ENCODE measurements at places on chromosomes 13 and 19.

- DNase-seq = no peak
These were observed 11.5 kb downstream of the APLP1 start for GRCh38 chr19:35879770-35880317.

DNA sequence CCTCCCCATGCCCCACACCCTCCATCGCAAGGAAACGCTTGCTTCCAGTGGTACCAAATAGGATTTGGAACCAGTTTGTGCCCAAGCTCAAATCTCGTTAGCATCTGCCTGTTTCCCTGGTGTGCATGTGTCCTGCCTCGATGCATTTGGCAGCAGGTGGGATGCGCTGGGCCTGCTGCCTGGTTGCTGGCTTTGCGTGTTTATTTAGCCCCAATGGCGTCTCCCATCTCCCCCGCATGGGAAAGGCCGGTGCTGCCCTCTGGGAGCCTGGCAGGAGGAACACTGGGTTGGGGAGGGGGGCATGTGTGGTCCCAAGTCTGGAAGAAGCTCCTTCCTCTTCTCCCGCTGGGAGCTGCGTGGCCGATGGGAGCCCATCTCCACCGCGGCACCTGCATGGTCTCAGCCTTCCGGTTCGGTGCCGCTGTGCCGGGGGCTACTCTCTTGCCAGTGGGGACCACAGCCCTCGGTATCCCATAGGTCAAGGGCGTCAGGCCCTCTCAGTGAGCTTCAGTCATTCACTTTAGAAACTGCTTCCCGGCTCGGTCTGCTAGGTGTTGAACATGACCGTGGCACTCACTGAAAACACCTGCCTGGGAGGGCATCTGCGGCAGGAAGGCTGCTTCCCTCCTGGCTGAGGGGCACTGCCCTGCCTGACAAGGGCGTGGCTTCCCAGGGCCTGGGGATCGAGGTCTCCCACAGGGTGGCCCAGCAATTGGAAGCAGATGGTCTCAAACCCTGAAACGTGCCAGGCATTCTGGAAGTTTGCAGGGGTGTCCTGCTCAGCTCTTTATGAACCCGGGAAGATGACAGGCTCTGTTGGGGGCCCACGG, 11.8 kb upstream of the F7 start:
- no peak for DNase-seq

- DNase-seq = no peak
These were observed 432 bp downstream of the ZNF611 start for GRCh38 chr19:52734331-52734892.

GRCh38 chr13:79442221-79442620, 36.2 kb upstream of the RBM26 start:
- DNase-seq = no peak

- DNase-seq = no peak
These were observed 13.2 kb downstream of the ZNF793 start for GRCh38 chr19:37519890-37520289.

DNA sequence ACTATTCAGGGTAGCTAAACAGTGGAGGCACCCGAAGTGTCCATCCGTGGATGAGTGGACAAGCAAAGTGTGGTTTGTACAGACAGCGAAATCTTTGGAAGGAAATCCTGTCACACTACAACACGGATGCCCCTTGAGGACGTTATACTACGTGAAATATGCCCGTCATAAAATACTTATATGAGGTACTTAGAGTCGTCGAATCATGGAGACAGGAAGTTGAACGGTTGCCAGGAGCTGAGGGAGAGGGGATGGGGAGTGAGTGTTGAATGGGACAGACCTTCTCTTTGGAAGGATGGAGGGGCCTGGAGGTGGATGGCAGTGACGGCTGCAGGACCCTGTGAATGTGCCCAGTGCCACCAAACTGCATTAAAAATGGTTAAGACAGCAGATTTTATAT, 11.6 kb downstream of the ATP4B start:
- DNase-seq = no peak

DNA sequence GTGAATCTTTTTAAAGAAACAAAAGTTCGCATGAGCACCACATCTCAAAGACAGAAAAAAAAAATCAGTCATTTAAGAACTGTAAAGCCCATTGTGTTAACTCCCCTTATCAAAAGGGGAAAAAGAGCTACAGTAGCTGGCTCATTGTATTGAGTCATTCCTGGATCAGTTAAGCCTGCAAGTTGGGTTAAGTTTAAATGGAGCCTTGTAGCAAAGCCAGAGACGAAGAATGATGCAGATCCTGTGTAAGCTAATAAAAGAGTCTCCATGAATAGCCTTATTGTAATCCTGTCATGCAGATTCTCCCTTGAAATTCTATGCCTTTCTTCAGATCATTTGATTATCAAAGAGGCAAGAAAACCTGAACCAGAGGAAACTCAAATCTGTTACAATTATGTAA, 83.8 kb downstream of the CRYL1 start:
- no peak for DNase-seq

GRCh38 chr19:38003438-38004185, 96.6 kb downstream of the SIPA1L3 start:
- DNase-seq = no peak

DNA sequence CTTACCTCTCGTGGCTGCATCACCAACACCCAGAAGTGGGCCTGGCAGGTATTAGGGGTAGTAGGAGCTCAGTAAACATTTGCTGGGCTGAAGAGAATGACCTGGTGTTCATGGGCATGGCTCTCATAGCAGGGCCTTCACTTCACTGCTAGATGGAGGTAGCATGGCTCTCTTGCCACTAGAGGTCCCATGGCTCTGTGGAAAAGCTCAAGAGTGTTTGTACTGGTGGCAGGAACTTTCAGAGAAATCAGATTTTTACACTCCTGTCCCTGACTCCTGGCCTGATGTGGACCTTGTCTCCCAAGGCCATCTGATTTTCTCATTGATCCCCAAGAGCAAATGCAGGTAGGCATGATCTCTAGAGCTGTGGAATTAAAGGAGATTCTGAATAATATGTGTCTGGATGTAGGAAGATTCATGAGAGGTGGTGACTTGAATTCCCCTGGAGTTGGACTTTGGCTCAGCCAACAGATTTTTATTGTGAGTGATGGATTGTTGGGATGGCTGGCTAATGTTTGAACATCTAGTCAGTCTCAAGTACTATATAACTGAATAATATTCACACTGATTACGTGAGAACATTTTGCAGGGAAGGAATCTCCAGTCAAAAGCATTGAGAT, 5.7 kb downstream of the ZNF574 start:
- DNase-seq = no peak

GRCh38 chr13:22690756-22691155, 490.0 kb upstream of the SGCG start:
- no peak for DNase-seq

GRCh38 chr19:48524732-48525131, 13.1 kb upstream of the LMTK3 start:
- DNase-seq = no peak

DNA sequence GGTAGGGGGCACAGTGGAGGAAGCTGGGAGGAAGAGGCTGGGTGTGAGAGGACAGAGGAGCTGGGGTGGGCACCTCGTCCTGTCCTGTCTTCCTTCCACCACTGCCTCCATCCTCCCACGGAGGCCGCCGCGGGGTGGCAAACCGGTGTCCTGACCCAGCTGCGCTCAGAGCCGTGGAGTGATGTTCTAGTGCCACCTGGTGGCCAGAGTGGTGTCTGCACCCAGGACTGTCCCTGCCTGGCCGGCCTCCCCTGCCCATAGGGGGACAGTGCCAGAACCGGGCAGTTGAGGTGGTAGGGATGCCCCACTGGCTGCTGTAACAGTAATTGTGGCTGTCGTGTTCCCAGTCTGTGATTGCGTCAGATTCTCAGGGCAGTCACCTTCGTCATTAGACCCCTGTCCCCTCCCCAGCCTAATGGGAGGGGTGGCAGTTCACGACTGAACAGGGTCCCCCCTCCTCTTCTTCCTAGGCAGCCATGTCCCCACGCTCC, 11.1 kb upstream of the ARRDC2 start:
- peak; percentile 77 for DNase-seq

DNA sequence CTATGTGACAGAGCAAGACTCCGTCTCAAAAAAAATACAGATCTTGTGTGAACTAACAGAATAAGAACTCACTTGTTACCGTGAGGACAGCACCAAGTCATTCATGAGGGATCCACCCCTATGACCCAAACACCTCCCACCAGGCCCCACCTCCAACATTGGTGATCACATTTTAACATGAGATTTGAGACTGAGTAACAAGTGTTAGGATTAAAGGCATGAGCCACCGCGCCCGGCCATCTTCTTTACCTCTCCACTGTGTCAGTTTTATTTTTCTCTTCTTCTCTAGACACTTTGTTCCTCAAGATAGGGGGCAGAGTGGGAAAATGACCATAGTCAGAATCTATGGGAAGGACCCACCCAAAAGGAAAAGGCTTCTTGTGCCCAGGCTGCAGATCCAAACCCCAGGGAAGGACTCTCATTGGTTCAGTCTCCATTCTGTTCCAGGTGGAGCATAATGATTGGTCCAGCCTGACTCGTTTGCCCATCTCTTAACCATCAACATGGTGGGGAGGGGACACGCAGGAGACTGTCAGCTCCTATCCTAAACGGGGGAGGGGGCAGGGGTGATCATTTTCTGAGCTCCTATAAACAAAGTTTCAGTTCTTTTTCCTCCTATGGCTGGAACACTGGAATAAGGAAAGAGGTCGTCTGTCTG, 1.3 kb upstream of the CALM3 start:
- DNase-seq = no peak

DNA sequence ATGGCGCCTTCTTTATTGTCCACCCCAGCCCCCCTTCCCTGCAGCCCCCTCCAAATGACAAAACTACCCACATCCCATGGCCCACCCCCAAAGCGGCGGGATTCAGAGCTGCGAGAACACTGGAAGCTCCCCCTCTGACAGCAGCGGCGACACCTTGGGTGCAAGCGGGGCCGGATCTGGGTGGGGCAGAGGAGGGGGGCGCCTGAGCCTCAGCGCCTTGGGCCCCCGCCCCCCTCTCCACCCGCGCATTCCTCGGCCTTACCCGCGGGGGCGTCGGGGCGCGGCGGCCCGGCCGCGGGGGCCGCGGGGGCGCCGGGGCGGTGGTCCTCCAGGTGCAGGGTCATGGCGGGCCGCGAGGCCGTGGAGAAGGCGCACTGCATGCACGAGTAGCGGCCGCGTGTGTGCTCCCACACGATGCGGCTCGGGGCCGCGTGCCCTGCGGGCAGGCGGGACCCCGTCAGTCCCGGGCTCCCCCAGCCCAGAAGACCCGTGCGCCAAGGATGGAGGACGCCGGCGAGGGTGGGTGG, 3.3 kb downstream of the ZNF414 start:
- DNase-seq = no peak

DNA sequence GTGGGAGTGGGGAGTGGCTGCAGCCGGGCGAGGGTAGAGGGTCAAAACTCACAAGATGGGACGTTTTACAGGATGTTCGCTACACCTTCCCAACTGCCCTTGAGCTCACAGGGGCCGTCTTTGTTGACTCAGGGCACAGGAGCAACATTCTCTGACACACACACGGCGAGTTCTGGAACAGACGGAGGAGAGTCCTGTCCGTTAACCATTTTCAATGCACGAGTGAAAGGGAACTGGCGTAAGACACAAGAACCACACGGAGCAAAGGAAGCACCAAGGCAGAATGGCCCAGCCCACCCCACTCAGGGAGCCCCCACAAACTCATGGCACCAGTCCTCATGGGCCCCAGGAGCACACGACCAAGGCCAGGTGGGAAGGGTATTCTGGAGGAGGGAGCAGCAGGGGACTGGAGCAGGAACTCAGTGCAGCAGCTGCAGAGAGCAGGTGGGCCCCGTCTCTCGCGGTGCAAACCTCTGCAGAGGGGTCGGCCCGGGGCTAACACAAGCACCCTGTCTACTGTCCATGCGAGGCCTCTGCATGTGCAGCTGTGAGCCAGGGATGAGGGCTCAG, 37.9 kb upstream of the ISYNA1 start:
- no peak for DNase-seq

- peak; percentile 34 for DNase-seq
These were observed 12.0 kb downstream of the KHSRP start for GRCh38 chr19:6412447-6413091.

DNA sequence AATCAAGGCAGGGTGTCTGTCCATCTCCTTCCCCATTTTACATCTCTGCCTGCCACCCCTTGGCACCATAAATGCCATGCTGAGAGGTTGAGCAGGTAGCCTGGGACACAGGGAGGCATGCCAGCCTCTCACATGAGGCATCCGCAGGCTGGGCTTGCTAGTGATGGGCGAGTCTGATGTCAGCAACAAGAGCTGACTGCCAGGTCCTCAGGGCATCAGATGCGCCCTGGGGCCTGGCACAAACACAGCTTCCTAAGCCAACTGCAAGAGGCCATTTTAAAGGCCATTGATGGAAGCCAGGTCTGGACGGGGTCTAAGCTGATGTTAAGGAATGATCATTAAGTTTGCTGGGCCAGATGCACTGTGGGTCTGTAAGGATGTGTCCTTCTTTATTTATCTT, 34.6 kb downstream of the MYH14 start:
- no peak for DNase-seq

DNA sequence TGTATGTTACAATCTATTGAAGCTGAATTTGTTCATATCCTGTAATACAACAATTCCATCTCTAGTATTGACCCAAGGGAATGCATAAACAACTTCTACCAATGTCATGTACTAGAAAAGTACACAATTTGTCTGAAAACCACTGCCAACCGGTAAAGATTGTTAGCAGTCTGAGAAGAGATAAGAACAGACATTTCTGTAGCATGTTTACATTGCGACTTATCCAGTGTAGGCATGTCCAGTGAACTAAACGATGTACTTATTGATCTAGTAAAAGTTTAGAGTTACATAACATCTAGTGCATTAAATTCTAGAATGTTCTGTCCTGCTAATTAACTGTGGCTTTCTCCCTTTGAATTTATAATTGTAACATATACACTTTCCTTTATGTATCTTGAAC, 425.9 kb downstream of the SLITRK6 start:
- no peak for DNase-seq

DNA sequence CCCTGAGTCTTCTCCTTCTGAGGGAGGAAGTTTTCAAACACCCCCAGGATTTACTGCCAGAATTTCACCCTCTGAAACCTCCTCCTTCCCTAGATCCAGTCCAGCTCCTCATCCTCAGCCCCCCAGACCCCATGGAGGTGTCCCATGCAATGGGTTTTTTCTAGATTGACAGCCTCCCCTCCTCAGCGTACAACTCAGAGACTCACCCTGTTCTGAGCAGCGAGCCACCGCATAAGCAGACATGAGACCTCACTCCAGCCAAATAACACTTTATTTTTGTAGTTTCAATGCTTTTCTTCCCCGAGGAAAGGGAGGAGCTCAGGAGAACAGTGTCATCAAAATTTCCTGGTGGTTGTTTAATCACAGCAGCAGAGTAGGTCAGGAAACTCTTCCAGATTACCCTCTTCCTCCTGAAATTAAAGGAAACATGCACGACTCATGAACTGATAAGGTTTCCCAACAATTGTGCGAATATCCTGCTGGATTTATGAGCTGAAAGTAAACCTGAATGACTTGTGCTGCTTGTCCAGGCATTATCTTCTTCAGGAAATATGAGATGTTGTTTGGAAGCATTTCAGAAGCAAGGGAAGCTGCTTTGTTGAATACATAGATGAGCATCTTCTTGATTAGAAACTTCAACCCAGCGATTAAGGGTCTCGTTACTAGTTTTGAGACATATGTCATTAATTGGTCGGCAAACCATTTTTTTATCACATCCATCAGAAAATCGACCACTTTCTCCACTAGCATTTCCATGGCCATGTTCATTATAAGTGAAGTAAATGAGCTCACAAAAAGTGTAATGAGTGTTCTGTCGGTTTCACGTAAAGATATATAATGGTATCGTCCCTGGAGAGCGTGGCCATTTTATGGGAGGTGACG, 36.2 kb downstream of the ERICH4 start:
- DNase-seq = no peak

GRCh38 chr19:10660346-10660745, 6.2 kb downstream of the ILF3 start:
- DNase-seq = no peak
